ENCODE measurements at places on chromosomes 7 and 10. TPM values are rescaled to one million over a fixed set of nuclear protein-coding genes. Genes with fewer than 3 reads are reported as not detected.

DNA sequence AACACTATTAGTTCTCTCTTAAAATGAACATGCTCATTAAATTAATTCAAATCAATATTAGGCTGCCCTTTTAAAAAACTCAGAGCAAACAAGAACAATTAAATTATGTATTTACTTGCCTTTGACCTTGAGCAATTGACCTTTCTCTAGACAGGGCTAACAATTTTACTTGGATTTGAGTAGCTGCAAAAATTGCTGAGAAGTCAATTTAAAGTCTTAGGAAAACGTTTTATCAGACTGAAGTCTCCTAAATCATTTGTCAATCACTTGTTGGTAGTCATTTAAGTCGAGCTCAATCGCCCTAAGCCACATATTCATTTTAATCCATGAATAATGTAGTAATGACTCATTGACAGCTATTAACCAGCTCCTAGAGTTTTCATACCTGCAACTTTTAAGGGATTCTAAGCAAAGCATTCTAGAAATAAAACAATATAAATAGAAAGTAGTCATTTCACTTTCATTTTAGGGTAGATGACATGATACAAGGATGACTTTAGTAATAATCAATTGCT is 84.9 kb upstream of the SEC61G start:
- no peak for DNase-seq
- H3K27ac ChIP-seq, result no peak overlapping the region
- H3K36me3 ChIP-seq, result no peaks in the 10 kb centered on the region
- H3K4me1 ChIP-seq, result no peaks in the 10 kb centered on the region

- H3K4me3 ChIP-seq, result no peak overlapping the region
- H3K27me3 ChIP-seq, result peaks cover 1% of the 10 kb centered on the region
- no peak for DNase-seq
- H3K36me3 ChIP-seq, result no peaks in the 10 kb centered on the region
- no peak overlapping the region for H3K27ac ChIP-seq
These were observed 51.6 kb downstream of the SMKR1 start for GRCh38 chr7:129553899-129554461.

DNA sequence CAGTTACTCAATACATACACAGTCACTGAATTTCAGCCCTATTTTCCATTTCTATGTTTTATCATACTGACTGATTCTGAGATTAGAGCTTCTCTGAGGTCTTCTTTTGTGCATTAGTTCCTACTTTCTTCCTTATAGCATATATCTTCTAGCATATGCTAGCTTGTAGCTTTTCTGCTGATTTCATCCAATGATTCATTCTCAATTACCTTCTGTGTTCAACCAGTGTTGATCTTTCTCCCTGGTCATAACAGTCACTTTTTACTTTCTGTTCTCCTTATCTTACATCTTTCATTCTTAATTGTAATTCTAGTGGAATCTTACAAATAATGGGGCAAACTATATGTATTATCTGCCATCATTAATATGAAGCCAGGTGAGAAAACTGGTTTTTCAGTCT is 159.5 kb upstream of the HGF start:
- no peaks in the 10 kb centered on the region for H3K27me3 ChIP-seq
- H3K36me3 ChIP-seq, result no peaks in the 10 kb centered on the region
- DNase-seq, result no peak
- H3K27ac ChIP-seq, result no peak overlapping the region

- H3K36me3 ChIP-seq, result no peaks in the 10 kb centered on the region
- no peaks in the 10 kb centered on the region for H3K27me3 ChIP-seq
- DNase-seq, result no peak
- H3K4me3 ChIP-seq, result no peak overlapping the region
These were observed 63.4 kb downstream of the HPSE2 start for GRCh38 chr10:99172128-99172738.

DNA sequence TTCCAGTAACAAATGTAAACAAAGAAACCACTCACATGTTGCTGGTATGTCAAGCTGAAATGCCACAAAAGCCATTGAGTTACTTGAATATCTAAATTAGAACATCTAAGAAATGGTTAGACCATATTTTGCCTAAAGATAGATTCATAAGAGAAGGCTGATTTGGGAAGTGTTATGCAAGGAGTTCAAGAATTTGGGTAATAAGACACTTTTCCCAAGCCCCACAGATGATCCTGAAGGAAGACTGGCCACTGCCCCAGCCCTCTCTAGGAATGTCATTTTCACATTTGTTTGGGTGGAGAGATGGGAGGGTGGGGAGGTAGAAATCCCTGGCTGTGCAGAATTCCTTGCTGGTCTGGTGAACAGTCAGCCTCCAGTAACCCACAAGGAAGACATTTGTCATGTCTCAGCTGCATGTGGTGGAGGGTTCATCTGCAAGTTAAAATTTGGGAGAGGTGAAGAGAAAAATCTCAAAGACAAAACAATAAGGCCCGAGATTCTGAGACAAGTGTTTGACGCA is 427.2 kb upstream of the KLF6 start:
- H3K27ac ChIP-seq, result no peak overlapping the region
- no peak for DNase-seq
- no peak overlapping the region for H3K4me3 ChIP-seq
- H3K4me1 ChIP-seq, result no peaks in the 10 kb centered on the region

GRCh38 chr7:41918597-41918996 is 215.7 kb upstream of the INHBA start:
- H3K27me3 ChIP-seq, result no peaks in the 10 kb centered on the region
- no peaks in the 10 kb centered on the region for H3K4me1 ChIP-seq
- no peak overlapping the region for H3K27ac ChIP-seq
- H3K4me3 ChIP-seq, result no peak overlapping the region

DNA sequence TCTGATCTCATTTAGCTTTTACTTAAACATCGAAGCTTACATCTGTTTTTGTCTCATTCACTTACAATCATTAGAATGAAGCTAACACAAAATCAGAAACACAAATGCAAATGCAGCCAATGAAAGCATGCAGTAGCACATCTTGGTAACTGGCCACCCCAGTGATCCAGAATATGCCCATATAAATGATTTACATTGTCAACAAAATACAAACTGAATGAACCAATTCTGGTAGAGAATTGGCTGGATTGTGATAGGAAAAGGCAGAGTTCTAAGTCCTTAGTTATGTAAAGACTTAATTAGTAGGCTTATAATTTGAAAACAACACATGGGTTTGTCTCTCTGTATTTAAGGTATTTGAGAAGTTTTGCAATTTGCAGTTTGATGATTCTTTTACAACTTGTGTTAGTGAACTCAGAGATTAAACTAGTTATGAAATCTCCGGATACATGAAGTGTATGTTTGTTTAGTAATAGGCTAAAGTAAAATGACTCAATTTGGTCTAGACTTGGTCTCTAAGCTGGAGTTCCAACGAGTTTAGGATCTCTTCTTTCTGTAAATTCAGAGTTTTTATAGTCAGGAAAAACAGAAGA is 21.2 kb downstream of the TECTB start:
- no peaks in the 10 kb centered on the region for H3K27me3 ChIP-seq
- H3K27ac ChIP-seq, result no peak overlapping the region
- no peaks in the 10 kb centered on the region for H3K4me1 ChIP-seq
- no peak overlapping the region for H3K4me3 ChIP-seq

GRCh38 chr10:15712883-15713282 is 6.8 kb downstream of the ITGA8 start:
- no peaks in the 10 kb centered on the region for H3K36me3 ChIP-seq
- peaks cover 2% of the 10 kb centered on the region for H3K27me3 ChIP-seq
- no peak for DNase-seq
- no peaks in the 10 kb centered on the region for H3K4me1 ChIP-seq
- H3K4me3 ChIP-seq, result no peak overlapping the region
- H3K27ac ChIP-seq, result no peak overlapping the region

GRCh38 chr10:88974012-88974411 is 16.6 kb upstream of the FAS start:
- no peaks in the 10 kb centered on the region for H3K36me3 ChIP-seq
- H3K27me3 ChIP-seq, result no peaks in the 10 kb centered on the region
- H3K27ac ChIP-seq, result no peak overlapping the region
- H3K4me3 ChIP-seq, result no peak overlapping the region
- no peaks in the 10 kb centered on the region for H3K4me1 ChIP-seq

DNA sequence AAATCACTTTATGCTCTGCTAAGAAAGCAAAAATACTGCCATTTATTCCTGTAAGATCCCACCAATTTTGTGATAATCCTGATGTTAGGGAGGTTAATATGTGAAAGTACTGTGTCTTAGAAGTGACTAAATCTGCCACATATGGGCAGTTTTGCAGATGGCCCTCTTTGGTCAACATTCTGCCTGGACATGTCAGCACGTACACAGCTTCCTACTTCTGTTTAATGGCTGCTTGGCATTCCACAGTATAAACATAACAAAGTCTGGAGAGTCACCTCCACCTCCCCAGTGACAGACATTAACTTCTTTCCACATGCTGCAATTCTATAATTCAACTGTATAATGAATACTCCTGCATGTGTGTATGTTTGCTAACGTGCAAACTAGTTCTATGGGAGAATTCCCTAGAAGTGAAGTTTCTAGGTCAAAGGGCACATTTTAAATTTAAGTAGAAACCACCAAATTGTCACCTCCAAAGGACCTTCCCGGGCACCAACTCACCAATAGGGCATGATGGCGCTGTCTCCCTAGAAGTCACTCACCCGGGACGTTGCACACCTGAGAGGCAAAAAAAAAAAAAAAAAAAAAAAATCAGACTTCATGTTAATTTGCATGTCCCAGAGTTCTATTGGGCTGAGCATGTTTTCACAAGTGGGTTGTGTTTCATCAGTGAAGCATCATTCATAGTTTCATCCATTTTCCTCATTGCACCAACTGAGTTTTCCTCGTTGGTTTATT is 38.9 kb downstream of the MKI67 start:
- no peak overlapping the region for H3K4me3 ChIP-seq
- no peaks in the 10 kb centered on the region for H3K27me3 ChIP-seq
- H3K4me1 ChIP-seq, result no peaks in the 10 kb centered on the region
- H3K27ac ChIP-seq, result no peak overlapping the region

GRCh38 chr10:127755753-127756152 is 18.8 kb downstream of the FOXI2 start:
- DNase-seq, result no peak
- no peaks in the 10 kb centered on the region for H3K27me3 ChIP-seq

DNA sequence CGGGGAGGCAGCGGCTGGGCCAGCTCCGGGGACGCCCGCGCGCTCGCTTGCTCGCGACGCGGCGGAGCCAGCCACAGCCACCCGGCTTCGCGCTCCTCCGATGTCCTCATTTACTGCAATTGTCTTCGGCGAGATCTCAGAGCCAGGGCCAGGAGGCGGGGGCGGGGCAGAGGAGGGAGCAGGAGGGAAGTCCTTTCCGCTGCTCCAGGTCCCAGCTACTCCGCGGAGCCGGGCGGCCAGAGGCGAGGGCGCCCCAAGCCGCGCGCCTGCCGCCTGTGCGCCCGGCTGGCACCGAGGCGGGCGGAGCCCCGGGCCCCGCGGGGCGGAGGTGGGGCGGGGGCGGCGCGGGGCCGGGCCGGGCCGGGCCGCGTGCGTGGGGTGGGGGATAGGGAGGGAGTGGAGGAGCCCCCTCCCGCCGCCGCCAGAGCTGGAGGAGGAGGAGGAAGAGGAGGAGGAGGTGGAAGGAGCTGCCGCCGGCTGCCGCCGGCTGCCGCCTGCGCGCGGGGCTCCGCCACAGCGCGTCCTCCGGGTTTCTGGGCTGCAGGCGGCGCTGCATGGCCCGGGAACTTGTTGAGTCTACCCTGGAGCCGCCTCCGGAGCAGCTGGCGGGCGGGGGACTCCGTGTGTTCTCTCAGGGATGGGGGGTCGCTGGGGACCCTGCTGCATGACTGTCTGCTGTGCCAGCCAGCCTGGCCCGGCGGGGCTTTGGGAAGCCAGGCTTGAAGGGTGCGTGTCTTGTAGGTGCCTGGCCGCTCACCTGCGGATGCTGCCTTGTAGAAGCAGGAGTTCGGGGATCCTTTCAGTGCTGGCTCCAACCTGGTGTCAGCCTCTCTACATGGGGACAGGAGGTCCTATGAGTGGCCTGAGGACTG is at the start of gene INSYN2A:
TSS of gene INSYN2A (minus strand) at position 310 of the 872 bp plus-strand sequence. CDS start 20,196 bp downstream, outside the sequence.
- H3K36me3 ChIP-seq, result no peaks in the 10 kb centered on the region
- H3K4me1 ChIP-seq, result no peaks in the 10 kb centered on the region
- no peak for DNase-seq
- H3K27ac ChIP-seq, result no peak within 1 kb of the TSS
- H3K27me3 ChIP-seq, result no peaks in the 10 kb centered on the region

DNA sequence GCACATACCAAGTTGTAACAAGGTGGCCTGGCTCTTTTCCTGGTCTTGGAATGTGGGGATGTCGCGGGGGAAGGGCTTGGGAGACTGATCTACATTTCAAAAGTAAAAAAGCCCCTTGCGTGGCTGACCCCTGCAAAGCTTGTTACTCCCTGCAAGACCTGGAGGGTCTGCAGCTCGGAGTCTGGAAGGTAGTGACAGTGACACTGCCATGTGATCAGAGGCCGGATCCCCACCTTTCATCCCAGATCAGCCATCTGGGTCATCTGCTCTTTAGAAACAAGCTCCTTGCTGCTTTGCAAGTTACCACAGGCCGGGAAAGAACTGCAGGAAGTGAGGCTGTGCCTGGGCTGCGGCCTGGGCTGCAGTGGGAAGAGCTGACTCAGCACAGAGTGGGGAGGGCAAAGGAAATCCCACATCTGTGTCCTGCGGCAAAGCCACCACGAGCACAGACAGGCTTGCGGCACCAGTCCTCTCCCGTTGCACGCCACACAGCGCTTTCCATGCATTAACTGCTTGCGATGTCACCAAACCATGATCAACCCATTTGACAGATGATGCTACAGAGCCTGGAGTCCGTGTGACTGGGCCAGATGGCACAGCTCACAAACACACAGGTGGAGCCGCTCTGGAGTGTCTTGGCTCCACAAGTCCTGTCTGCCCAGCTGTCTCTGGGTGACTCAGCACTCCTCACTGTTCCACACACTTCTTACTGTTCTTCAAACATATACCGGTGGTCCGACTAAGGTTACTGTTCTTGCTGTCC is 97.7 kb downstream of the SH3PXD2A start:
- H3K27me3 ChIP-seq, result no peaks in the 10 kb centered on the region
- H3K27ac ChIP-seq, result no peak overlapping the region
- H3K4me1 ChIP-seq, result no peaks in the 10 kb centered on the region
- no peak for DNase-seq
- no peaks in the 10 kb centered on the region for H3K36me3 ChIP-seq
- H3K4me3 ChIP-seq, result no peak overlapping the region

- no peak overlapping the region for H3K4me3 ChIP-seq
- peaks cover 4% of the 10 kb centered on the region for H3K4me1 ChIP-seq
- H3K27ac ChIP-seq, result no peak overlapping the region
- no peaks in the 10 kb centered on the region for H3K27me3 ChIP-seq
- H3K36me3 ChIP-seq, result no peaks in the 10 kb centered on the region
- no peak for DNase-seq
These were observed 39.8 kb downstream of the SLC37A3 start for GRCh38 chr7:140358412-140359051.

GRCh38 chr10:102782673-102783551 is 39.2 kb downstream of the WBP1L start:
- no peak overlapping the region for H3K4me3 ChIP-seq
- no peak overlapping the region for H3K27ac ChIP-seq
- no peaks in the 10 kb centered on the region for H3K27me3 ChIP-seq
- no peaks in the 10 kb centered on the region for H3K4me1 ChIP-seq
- H3K36me3 ChIP-seq, result no peaks in the 10 kb centered on the region
- DNase-seq, result no peak

Gene BMI1
- polyA plus RNA-seq, result 18.4 TPM

Gene CPEB3
- 1.5 TPM for polyA plus RNA-seq

Gene COBL
- not detected for polyA plus RNA-seq

Gene ASZ1
- polyA plus RNA-seq, result not detected

Gene SPDYE8
- polyA plus RNA-seq, result 0.58 TPM
